Kidney epithelial cell (primary cell): ENCODE measurements at places on chromosomes 3 and 15. TPM values are rescaled to one million over a fixed set of nuclear protein-coding genes. Genes with fewer than 3 reads are reported as not detected.

DNA sequence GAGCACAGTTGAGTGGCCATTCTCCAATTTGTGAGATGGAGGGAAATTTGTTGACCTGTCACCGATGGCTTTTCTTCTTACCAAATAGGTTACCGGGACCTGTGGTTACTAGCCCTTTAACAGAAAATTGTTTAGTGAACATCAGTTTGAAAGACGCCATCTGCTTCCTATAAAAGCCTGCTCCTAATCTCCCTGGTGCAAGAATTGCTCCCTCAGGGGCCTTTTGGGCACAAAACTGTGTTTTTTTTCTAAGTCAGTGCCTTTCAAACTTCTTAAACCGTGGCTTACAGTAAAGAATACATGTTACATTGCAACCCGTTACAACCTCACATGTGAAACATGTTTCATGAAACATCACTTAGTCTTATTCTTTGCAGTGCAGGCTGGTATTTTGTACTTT lies 15.0 kb downstream of the CACNA2D3 start:
- DNase-seq = no peak

GRCh38 chr3:97958396-97958795 lies 13.8 kb downstream of the RIOX2 start:
- DNase-seq = no peak

GRCh38 chr3:186454881-186455703 lies 89.1 kb downstream of the CRYGS start:
- DNase-seq = no peak

GRCh38 chr3:194333212-194333980 lies 17.7 kb downstream of the CPN2 start:
- no peak for DNase-seq

DNA sequence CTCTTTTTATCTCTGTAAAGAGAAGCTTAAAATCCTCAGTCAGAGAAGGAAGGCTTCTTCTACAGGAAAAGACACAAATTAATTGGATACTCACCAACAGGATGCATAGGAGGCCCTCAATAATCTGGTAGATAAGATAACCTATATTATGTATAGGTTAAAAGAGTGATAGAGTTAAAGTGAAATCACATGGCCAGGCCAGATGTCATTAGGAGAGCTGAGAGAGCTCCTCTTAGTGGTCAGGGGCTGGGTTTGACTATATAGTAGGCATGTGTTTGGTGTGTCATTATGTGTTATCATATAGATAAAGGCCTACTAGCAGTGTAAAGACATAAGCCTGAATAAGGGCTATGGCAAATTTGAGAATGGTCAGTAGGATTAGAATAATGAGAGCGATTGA lies 479.3 kb downstream of the EPHA3 start:
- DNase-seq = no peak

DNA sequence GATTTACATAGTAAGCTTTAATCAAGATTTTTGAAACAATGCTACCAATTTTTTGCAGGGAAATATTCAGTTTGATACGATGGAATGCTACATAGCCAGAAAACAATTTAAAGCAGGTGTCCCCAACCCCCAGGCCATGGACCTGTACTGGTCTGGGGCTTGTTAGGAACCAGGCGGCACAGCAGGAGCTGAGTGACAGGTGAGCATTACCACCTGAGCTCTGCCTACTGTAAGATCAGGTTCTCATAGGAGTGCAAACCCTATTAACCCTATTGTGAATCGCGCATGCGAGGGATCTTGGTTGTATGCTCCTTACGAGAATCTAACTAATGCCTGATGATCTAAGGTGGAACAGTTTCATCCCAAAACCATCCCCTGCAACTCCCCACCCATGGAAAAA lies 322.6 kb upstream of the NECTIN3 start:
- DNase-seq = no peak

GRCh38 chr3:106794442-106794841 lies 582.8 kb upstream of the CCDC54 start:
- no peak for DNase-seq

GRCh38 chr15:40310001-40310959 lies 2.5 kb upstream of the PLCB2 start:
- DNase-seq = no peak

GRCh38 chr3:73602170-73602569 lies 22.6 kb downstream of the PDZRN3 start:
- DNase-seq = peak; percentile 34

DNA sequence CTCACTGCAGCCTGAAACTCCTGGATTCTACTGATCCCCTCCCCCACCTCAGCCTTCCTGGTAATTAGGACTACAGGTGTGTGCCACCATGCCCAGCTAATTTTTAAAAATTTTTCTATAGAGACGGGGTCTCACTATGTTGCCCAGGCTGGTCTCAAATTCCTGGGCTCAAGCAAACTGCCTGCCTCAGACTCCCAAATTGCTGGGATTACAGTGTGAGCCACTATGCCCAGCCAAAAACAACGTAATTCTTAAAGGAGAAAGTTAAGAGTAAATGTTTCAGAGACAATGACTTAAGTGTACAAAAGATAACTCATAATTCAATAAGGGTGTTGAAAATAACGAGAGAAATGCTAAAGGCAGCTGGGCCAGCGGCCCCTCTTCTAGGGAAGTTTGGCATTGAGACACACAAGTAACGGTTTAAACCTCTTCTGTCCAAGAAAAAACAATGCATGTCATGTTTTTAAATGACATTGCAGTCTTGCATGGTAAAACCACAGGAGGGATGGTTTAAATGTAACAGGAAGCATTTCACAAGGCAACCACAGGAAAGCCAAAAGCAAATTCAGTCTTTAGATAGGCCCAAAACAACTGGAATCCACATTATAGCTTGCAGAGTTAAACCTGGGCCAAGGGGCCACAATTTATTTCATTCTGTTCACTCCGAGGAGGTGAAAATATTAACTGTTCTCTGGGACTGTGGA lies 5.1 kb downstream of the PROK2 start:
- DNase-seq = no peak

DNA sequence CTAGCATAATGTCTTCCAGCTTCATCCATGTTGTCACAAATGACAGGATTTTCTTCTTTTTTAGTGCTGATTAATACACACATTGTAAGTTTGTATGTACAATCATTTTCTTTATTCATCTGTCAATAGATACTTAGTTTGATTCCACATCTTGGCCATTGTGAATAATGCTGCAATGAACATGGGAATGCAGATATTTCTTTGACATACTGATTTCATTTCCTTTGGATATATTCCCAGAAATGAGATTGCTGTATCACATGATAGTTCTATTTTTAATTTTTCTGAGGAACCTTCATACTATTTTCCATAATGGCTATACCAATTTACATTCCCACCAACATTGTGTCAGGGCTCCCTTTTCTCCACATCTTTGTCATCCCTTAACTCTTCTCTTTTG lies 117.9 kb downstream of the MEIS2 start:
- no peak for DNase-seq

- DNase-seq = no peak
These were observed 55.3 kb downstream of the SLTM start for GRCh38 chr15:58877999-58878825.

GRCh38 chr3:46293991-46294833 lies 52.0 kb downstream of the CCR3 start:
- no peak for DNase-seq

- peak; percentile 70 for DNase-seq
These were observed 319.6 kb upstream of the IL12A start for GRCh38 chr3:159668990-159669476.

GRCh38 chr15:33865416-33865815 lies 102.9 kb upstream of the CHRM5 start:
- DNase-seq = no peak

GRCh38 chr15:81360491-81360890 lies 13.5 kb downstream of the TMC3 start:
- DNase-seq = no peak

DNA sequence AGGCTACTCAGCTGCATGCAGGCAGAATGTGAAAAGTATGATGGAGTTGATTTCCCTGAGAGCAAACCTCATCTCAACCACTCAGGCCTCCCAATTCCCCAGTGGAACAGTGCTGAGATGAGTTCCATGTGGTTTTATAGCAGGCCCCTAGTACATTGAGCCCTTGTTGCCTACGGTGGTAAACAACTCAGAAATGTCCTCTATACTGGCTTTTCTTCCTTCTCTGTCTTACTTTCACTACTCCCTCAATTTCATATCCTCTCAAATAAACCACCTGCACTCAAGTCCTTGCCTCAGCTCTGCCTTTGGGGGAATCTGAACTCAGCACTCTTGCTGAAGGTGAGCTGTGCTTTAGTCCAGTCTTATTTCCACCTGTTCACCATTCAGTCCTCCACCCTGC lies 399.9 kb downstream of the PDCD6IP start:
- DNase-seq = no peak

DNA sequence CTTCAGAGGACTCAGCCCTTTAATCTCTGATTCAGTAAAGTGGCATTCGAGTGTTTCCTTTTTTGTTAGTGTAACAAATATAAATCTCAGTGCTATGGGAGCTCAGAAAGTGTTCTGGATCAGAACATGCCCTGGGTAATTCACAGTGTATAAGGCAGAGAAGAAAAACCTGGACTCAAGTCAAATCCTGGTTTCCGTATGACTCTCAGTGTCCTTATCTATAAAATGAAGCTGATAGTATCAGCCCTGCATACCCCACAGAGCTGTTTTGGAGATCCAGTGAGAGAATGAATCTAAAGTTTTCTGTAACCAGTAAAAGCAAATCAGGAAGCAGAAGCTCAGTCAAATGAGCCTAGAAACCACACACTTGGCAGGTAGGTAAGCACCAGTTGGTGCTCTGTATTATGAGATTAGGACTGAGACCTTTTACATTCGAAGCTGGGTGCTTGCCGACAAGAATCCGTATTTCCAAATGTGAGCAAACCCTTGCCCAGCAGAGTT lies 67.2 kb downstream of the IL1RAP start:
- DNase-seq = no peak

DNA sequence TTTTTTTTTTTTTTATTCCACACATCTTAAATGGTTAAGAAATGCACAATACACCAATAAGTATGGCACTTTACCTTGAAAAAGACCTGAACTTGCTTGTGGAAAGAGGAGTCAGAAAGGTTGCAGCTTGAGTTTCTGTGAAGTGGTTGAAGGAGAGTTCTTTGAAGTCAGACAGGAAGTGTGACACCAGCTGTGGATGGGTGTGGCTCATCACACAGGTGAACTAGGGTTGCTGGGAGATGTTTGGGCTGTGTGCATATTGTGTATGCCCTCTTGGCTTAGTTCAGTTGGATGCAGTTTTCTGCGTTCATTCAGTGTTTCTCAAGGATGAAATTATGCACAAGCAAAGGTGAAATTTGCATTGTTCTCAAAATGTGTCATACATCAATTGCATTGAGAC lies 6.3 kb downstream of the AEN start:
- DNase-seq = no peak

GRCh38 chr3:108018552-108018951 lies 72.3 kb downstream of the CD47 start:
- DNase-seq = no peak

- no peak for DNase-seq
These were observed 289 bp upstream of the TFDP2 start for GRCh38 chr3:142149673-142149992.

GRCh38 chr3:134829721-134830120 lies 34.7 kb downstream of the EPHB1 start:
- DNase-seq = no peak

DNA sequence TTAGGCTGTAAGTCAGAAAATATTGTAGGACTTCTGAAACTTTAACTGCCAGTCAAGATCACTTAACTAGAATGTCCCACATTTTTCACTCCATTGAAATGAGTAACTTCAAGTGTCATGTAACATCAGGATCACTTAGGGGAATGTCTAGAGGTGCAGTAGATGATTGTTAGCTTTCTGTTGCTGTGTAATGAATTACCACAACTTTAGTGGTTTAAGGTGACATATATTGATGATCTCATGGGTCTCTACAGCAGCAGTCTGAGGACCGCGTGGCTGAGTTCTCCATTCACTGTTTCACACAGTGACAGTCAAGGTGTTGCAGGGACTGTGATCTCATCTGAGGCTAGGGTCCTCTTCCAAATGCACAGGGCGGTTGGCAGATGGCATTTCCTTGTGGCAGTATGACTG lies 82.7 kb downstream of the SLC25A26 start:
- peak; percentile 23 for DNase-seq

Gene MEIS2
- total RNA-seq = 6.7 and 13.1 TPM in 2 replicates

Gene FANCD2OS
- not detected in 2 replicates for total RNA-seq

Gene PLSCR5
- not detected in 2 replicates for total RNA-seq

Gene TMCO5A
- total RNA-seq = not detected in 2 replicates

Gene AMIGO3
- 2.9 TPM in 1 of 2 replicates, not detected in the other for total RNA-seq

Gene SNURF
- 1.4 and 2.5 TPM in 2 replicates for total RNA-seq

Gene GPR87
- total RNA-seq = 16.4 and 16.7 TPM in 2 replicates

Gene GOLGA8J
- total RNA-seq = not detected in 2 replicates

Gene UNC13C
- total RNA-seq = 0.14 and 0.21 TPM in 2 replicates

Gene RLBP1
- not detected in 2 replicates for total RNA-seq

Gene REC114
- not detected in 2 replicates for total RNA-seq

Gene ACSBG1
- total RNA-seq = not detected in 2 replicates

Gene PLIN1
- 0.08 TPM in 1 of 2 replicates, not detected in the other for total RNA-seq

Gene GMPPB
- 44.0 and 53.2 TPM in 2 replicates for total RNA-seq

Gene ZNF662
- total RNA-seq = 4.1 and 5.3 TPM in 2 replicates

Gene MUC20
- 42.1 and 61.4 TPM in 2 replicates for total RNA-seq
